ENCODE measurements at places on chromosomes 6 and 20.

- DNase-seq, result peak; percentile 30
These were observed 81.5 kb downstream of the RTN4IP1 start for GRCh38 chr6:106547601-106548453.

GRCh38 chr20:36319356-36320260 is 13.5 kb downstream of the DLGAP4 start:
- no peak for DNase-seq

- DNase-seq, result no peak
These were observed 82.2 kb upstream of the OPRM1 start for GRCh38 chr6:153956808-153957207.

DNA sequence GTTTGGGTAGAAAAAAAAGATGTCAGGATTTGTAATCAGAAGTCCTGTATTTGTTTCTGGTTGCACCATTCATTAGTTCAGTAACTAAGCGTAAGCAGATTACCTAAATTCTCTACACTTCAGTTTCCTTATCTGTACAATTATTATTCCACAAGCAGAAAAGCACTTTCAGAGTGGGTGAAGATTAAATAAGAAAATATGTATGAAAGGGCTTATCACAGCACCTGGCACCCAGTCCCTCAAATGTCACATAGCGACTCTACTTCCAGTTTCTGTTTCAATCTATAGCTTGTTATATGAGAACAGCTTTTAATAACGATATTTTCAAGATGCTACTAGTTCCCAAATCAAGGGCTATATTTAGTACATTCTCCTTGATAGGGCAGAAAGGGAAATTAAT is 31.4 kb downstream of the RGS17 start:
- no peak for DNase-seq

- DNase-seq, result no peak
These were observed 116.3 kb upstream of the MTHFD1L start for GRCh38 chr6:150749091-150749670.

- DNase-seq, result no peak
These were observed 90.4 kb upstream of the TMEM30A start for GRCh38 chr6:75374961-75375400.

GRCh38 chr6:46042355-46042999 is 26.8 kb upstream of the CLIC5 start:
- peak; percentile 44 for DNase-seq

DNA sequence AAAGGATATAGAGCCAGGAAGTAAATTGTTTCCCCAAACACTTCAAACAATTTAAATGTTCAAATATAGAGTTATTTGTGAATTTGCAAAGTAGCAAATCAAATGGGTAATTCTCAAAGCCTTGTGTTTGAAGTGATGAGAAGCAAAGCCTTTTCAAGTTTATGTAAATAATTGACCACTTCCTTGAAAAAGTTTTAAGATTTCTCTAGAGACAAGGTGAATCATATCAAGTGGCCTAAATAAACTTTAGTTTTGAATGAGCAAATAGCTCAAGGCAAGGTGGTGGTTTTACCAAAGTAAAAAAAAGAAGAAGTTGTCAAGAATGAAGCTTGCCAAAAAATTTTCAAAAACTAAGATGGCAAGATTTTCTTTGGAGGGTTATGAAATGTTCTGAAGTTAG is 42.6 kb upstream of the IFNGR1 start:
- no peak for DNase-seq

- no peak for DNase-seq
These were observed 9.2 kb upstream of the EMILIN3 start for GRCh38 chr20:41375846-41376245.

DNA sequence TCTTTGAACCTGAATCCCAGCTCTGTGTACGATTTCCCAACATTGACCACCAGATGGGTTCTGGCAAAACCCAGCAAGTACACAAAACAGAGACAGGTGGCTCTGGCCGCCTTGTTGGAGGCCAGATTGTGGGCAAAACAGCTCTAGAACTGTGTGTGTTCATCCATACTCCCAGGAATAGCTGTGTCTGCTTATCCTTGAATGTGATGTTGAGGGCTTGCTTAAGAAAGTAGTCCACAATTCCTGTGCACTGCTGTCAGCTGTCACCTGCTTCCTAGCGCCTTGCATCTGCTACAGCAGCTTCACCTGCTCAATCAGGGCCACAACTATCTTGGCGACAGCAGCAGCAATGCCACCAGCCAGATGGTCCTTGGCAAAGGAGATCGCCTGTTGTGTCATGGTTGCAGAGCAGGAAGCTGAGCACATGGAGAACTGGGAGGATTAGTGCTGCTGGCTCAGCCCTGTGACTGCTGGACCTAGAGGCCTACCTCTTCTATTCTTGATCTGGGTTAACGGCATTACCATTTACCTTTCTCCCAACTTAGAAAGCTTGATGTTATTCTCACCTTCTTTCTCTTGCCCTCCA is 3.7 kb upstream of the SMAP1 start:
- no peak for DNase-seq

DNA sequence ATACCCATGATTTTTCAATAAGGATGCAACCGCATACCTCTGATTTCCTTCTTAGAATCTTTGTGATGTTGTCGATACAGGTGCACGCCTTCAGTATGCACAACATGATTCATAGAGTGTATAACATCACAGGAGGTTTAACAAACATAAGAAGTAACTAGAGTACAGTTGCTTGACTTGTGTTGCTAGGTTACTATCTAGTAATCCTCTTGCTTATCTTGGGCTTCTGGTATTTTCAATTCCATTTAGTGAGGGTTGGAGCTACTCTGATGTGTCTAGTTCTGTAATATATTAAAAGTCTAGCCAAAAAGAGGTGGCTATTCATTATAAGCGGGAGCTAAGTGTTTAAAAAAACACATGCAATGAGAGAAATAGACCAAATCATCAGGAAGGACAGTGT is 85.5 kb upstream of the TENT5A start:
- DNase-seq, result no peak

DNA sequence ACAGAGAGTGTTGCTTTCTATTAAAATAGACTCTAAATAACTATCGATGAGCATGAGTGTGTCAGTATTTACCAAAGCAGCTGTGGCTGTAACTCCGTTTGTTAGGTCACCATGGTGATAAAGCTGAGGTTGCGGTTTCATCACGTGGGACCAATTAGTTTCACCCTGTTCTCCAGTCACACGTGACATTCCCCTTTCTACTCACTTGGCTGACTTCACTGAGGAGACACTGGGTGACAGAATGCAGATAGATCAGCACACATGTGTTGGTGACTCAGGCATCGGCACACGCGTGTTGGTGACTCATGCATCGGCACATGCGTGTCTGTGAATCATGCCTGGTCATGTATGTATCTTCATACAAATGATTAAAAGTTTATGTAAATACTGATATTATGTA is 285.4 kb downstream of the THBS2 start:
- DNase-seq, result no peak

GRCh38 chr20:40899344-40899743 is 129.3 kb upstream of the TOP1 start:
- DNase-seq, result no peak

Data from urothelium cell line (cell line).